ENCODE measurements at places on chromosomes 1 and 21.

DNA sequence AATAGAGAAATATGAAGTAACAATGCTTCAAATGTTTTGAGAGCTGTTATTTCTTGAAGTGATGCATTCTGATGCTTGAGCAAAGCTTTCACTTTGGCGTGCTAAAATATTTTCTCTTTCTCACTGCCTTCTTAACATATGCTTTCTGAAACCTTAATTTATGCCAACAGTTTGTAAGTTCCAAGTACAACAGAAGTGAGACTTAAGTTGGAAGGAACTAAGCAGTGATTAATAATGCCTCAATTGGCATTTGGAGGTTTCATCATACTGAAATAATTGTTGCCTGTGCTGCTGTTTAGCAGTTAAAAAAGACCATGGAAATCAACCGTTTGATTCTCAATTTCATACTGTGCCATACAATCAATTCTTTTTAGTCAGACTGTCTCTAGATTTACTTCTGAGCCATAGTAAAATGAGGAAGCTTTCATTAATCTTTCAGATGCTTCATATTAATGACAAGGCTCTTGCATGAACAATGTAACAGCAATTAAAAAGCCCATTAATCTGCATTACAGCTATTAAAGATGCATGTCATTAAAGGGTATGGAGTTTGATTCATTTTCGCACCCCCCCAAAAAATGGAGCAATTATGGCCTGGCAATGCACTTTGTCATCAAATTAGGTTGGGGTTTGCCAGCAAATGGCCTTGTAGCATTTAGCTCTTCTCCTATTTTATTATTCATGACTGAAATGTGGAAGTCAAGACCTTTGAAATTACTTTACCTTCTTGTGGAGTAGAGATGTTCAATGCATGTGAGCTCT, 375.3 kb downstream of the USH2A start:
- no peak for DNase-seq

DNA sequence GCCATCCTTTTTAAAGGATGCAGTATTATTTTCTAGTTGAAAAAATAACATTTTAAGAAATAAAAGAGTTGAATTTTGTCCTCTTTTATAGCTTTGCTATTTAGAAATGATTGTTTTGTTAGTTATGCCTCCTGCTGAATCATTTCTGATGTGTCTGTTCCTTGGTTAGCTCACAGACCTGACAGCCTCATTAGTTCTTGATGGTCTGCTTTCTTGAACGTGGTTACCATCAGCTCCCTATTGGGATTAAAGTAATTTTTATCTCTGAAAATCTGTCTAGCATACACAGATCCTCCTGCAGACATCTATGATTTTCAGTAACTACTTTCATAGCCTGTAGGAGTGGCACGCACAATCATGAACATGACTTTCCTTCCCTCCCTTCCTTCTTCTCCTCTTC, 447.6 kb upstream of the B3GALT2 start:
- no peak for DNase-seq

DNA sequence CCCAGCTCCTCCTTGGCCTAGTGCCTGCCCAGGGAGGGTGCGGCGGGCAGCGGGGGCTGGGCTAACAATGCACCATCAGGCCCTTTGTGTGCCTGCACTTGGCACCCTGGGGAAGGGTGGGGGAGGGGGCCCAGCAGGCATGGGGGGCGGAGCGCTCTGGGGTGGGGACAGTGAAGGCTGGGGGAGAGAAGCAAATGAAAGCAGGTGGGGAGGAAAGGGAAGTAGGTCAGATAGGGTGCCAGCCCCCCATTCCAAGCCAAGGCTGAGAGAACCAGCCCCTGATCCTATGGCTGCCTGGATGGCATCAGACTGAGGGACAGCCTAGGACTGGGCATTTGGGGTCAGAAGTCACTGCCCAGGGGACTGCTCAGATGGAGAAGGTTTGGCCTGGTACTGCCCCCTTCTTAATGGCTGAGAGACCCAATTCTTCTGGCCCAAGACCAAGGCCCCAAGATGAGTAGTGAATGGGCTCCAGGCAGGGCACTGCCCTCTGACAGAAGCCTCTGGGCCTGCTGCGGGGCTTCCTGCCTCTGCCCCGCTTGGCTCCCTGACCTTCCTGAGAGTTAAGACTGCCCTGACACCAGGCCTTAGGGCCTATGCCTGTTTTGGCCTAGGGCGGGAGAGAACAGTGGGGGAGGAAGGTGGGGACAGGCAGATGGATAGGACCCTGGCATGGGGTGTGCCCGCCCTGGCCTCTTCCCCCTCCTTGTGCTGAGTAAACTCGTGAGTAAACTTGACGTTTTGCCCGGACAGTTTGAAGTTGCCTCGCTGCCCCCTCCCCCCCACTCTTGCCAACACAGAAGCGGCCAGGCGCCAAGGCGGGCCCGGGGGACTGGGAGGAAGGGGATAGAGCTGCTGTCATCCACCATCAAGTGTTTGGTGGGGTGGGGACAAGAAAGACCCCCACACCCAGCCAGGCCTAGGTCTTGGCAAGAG, 2.7 kb downstream of the ZBTB7B start:
- no peak for DNase-seq

DNA sequence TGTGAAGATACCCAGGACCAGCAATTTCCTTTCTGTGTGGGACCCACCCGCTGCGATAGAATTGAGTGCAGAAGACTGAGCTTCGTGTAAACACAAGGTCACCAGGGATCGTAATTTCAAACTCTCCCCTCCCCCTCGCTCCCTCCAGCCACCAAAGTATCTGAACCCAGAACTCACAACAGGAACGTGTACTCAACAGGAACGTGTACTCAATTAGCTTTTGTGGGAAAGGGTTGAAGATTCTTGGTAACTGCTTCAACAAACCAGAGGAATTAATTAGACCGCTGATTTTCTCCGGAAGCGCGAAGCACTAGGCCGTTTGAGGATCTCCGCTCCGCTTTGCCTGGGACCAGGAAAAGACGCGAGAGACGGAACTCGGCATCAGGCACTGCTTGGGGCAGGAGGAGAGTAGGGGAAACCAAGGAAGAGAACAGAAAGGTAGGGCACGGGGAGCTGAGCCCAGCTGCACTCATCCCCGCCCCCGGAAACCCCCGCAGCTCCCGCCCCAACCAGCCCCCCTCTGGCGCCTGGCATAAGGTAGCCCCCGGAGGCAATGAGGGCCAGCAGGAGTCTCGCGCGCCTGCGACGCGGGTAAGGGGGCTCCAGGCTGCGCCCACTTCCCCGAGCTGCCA, 453 bp downstream of the DRAM2 start:
- DNase-seq, result peak; percentile 87

- DNase-seq, result no peak
These were observed 34.2 kb downstream of the GPR161 start for GRCh38 chr1:168102487-168102886.
